ENCODE measurements at places on chromosomes 11 and 22.

- no peak for DNase-seq
Observed at GRCh38 chr11:124872280-124872679, 7.0 kb downstream of the ROBO3 start.

- no peak for DNase-seq
Observed at GRCh38 chr11:114130629-114131277, 71.2 kb downstream of the ZBTB16 start.

DNA sequence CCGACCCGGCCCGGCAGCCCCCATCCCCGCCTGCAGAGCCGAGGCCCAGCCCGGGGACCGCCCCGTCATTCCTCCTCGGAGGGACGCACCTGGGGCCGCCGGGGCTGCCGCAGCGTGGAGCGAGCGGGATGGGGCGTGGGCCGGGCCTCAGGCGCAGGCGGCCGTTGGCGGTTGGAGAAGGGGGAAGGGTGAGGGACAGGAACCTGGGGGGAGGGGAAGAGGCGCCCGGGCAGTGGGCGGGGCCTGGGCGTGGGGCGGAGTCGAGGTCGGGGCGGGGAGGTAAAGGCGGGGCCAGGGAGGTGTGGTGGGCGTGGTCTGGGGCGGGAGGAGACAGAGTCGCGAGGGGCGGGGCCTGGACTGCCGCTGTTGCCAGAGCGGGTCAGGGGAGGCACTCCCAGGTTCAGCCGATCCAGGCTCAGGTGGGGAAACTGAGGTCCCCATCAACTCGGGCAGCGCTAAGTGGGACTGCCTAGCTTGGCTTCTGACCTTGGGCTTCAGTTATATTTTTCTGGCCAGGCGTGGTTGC, at the start of gene TESMIN:
Gene TESMIN, minus strand, starts transcription at position 190 of the 526 bp plus-strand sequence. CDS start 860 bp downstream, outside the sequence.
- peak; percentile 98 for DNase-seq

- no peak for DNase-seq
Observed at GRCh38 chr11:31798057-31798553, 13.0 kb downstream of the PAX6 start.

GRCh38 chr11:110380836-110381622, 48.7 kb upstream of the FDX1 start:
- no peak for DNase-seq
